Neural crest cell (in vitro differentiated cells): ENCODE measurements at places on chromosomes 6 and 20.
A peak's percentile ranks its signal among the peaks of the same experiment; 100 is the strongest.

DNA sequence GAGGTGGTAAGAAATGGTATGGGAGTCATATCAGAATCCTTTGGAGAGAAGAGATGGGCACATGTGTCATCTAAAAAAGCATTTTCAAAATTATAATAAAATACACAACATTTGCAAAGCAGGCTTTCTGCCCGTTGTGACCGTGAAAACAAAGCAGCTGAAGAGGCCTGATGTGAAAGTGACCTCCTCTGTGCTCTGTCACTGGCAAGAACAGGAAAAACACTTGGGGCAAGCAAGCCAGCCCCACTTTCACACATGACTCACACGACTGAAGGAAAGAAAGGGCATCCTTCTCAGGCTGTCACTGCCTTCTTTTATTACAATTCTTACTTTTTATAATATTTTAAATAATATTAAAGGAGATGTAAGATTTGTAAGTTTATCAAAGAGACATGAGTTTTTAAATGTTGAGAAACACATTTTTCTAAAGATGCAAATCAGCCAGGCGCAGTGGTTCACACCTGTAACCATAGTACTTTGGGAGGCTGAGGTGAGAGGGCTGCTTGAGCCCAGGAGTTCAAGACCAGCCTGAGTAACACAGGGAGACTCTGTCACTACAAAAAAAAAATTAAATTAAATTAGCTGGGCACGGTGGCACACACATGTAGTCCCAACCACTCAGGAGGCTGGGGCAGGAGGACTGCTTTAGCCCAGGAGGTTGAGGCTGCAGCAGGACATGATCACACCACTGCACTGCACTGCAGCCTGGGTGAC lies 143.7 kb downstream of the BTBD9 start:
- H3K27me3 ChIP-seq = no peaks in the 10 kb centered on the region
- H3K4me3 ChIP-seq = no peak overlapping the region

DNA sequence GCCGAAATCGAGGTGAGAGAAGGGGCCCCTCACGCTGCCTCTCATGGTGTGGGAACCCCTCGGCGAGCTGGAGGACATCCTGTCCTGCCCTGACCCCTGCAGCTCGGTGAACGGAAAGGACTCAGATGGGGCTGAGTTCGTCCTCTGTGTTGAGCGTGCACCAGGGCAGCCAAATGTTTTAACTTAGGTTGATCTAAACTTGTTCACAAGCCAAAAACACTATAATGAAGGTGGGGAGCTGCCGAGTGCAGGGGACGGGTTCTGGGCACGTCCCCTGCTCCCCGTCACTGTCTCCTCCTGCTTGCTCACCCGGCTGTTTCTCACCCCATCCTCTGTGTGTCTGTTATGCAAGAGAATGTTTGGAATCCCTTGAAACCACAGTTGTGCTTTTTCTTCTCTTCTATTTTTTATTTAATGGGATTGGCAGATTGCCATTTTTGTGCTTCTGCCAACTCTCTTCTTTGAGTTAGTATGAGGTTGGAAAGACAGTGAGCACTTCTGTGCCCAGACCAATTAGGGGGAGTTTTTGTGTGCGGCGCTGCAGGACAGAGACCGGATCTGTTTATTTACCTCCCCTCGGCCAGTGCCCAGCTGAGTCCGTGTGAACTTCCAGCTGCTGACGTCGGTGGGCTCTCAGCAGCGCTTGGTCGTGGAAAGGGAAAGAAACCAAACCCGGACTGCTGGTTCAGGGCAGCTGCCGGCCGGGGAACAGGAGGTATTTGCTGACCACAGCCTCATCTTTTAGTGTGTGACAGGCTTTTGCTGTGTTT lies 158.1 kb downstream of the DTNBP1 start:
- no peaks in the 10 kb centered on the region for H3K27me3 ChIP-seq
- H3K4me3 ChIP-seq = no peak overlapping the region
- DNase-seq = no peak
- peaks cover 18% of the 10 kb centered on the region for H3K36me3 ChIP-seq
- H3K27ac ChIP-seq = no peak overlapping the region
- peaks cover 12% of the 10 kb centered on the region for H3K4me1 ChIP-seq

GRCh38 chr20:14959506-14960475 lies 622.4 kb upstream of the FLRT3 start:
- H3K4me3 ChIP-seq = no peak overlapping the region
- H3K36me3 ChIP-seq = no peaks in the 10 kb centered on the region
- peak overlapping the region; percentile 40 for H3K27ac ChIP-seq
- H3K27me3 ChIP-seq = no peaks in the 10 kb centered on the region

- no peak overlapping the region for H3K27ac ChIP-seq
- H3K4me1 ChIP-seq = no peaks in the 10 kb centered on the region
- no peak overlapping the region for H3K4me3 ChIP-seq
- H3K36me3 ChIP-seq = peaks cover 6% of the 10 kb centered on the region
Measured at GRCh38 chr6:64301307-64302236, 666.0 kb downstream of the PHF3 start.

DNA sequence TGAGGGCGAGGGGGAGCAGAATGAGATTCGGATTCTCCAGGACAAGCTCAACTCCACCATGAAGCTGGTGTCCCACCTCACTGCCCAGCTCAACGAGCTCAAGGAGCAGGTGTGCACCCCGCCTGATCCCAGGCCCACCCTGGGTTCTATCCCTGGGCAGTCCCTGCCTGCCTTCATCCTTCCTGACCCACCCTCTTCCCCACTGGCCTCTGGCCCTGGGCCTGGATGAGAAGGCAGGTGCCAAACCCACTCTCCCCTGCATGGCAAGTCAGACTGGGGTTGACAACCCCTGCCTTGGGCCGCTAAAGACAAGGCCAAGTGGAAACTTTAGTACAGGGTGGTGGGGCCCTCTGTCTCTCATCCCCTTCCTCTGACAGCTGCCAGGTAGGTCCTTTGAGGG lies 16.5 kb downstream of the UQCC2 start:
- peaks cover 22% of the 10 kb centered on the region for H3K4me1 ChIP-seq
- no peak overlapping the region for H3K27ac ChIP-seq
- peaks cover 5% of the 10 kb centered on the region for H3K36me3 ChIP-seq
- H3K4me3 ChIP-seq = no peak overlapping the region
